ENCODE measurements at places on chromosomes 16 and 17.

DNA sequence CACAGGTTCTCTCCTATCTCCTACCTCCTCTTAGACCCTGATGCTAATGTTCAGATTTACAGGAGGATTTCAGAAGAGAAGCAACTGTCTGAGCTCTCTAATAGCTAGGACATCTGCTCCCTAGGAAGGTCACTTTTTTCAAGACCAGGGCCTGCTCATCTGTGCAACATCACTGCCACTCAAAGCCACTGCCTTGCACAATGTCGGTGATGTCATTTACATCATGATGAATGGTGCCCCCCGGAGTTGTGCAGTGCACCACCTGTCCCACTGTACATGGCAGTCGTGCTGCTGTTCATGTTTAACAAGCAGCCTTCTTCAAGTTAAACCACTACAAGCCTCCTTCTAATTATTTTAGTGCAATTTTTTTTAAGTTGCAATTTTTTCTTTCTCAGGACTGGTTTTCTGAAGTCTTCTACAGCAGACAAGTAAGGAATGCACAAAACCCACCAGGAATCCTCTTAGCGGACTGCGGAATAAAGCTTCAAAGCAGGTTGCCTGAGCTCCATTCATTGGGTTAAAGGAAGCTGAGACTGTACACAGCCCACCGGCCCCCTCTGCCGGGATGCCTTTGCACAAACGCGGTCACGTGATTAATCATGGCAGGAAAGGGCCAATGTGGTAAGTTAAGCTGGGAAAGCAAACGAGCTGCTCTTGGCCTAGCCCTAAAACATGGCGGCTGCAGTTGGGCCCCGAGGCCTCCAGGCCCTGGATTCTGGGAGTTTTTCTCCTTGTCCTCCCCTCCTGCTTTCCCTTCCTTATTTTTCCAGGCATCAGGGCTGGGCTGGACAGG lies 74.1 kb downstream of the MYH11 start:
- DNase-seq = peak; percentile 25

GRCh38 chr16:48447940-48448536 lies 62.8 kb upstream of the SIAH1 start:
- no peak for DNase-seq

DNA sequence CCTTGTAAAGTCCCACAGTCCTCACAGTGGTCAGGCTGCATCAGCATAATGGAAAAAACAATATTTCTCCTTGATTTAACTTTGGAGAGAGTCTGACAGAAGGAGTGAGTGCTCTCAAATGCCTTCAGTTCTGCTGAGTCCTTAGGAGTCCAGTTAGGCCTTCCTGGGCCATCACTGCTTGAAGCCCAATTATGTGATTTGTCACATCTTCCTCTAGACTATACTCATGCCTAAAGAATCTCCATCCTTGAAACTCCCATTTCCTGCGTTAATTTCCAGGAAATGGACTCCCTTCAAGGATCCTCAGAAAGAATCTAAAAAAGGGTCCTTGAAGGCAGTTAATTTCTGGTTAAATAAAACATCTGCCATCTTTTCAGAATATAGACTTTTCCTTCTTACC lies 52.8 kb downstream of the SLFN5 start:
- no peak for DNase-seq

GRCh38 chr17:48618256-48618896 lies 3.3 kb upstream of the HOXB8 start:
- DNase-seq = peak; percentile 82
